ENCODE measurements at places on chromosomes 13 and 19. TPM values are rescaled to one million over a fixed set of nuclear protein-coding genes. Genes with fewer than 3 reads are reported as not detected.

DNA sequence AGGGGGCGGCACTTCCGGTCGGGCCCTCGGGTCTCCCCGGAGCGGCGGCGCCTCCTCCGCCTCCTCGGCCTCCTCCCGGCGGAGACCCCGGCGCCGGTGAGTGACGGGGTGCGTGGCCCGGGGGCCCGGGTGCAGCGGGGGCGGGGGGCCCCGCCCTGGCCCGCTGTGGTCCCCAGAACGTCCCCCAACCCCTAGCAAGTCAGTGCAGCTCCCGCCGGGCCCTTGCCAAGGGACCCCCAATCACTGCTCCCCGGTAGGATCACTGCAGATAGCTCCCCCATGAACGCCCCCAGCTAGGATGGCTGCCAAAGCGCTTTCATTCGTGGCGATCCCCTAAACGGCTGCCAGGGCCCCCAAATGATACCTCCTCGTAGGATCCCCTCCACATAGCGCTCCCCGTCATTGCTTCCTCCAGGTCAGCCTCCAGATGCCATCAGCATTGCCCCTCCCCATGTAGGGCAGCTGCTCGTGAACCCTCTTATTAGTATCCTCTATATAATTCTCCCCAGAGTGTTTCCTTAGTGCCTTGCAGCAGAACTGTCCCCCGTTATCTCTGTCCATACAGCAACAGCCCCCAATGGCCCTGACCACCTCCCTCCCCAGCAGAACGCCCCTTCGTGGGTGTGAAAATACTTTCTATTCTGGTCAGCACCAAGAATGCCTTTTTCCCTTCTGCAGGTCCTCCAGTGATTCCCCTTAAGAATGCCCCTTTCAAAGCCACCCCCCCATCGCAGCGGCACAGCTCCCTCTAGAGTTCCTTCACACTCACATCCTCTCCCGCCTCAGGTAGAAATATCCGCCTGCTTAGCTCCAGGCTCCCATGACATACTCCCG lies at the start of gene ZNF865:
Gene ZNF865 (plus strand): TSS at position 11 of the 834 bp plus-strand sequence. CDS start 7,972 bp downstream, outside the sequence.
- peak; percentile 58 for DNase-seq

DNA sequence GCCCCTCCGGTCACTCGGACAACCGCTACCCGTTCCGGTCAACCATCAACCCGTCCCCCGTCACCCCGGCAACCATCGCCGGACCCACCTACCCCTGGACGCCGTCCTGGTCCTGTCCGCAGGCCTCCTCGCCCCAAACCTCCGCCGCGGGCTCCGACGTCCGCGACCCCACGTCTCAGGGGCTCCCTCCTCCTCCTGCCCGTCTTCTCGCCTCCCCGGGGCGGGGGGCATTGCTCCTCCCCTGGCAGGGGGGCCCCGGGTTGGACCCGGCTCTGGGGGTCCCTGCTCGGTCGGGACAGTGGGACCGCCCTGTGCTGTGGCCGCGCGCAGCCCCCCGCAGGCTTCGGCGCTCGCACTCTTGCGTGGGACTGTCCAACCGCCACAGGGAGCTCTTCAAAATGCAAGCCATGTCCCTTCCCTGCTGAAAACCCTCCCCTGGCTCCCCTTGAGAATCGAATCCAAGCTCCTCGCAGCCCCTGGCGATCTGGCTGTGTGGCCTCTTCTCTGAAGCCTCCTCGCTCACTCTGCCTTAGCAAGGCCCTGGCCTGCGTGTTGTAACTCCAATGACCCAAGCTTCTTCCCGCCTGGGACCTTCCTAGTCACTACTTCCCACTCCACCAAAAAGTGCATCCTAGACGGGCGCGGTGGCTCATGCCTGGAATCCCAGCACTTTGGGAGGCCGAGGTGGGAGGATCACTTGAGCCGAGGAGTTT lies 8.4 kb downstream of the EPHX3 start:
- no peak for DNase-seq

DNA sequence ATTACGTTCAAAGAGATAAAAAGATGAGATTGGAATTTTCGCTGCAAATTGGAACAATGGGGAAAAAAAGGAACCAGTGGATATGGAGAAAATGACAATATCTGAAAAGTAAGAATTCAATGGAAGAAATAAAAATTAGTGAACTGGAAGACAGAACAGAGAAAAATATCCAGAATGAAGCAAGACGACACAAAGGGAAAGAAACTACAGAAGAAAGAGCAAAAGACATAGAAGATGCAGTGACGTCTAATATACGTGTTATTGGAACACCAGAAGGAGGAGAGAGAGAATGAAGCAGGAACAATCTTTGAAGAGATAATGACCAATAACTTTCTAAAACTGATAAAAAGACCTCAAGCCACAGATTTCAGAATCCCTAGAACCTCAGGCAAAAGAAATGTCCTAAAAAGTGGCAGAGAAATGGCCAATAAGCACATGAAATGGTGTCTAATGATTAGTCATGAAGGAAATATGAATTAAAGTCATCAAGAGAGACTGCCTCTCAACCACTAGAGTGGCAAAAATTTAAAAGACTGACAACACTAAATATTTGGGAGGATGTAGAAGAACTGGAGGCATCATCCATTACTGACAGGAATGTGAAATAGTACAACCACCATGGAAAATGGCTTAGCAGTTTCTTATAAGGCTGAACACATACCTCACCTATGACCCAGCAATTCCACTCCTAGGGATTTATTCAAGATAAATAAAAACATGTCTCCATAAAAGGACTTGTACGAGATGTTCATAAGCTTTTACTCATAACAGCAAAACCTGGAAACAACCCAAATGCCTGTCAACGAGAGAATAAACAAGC lies 56.5 kb downstream of the GADD45B start:
- DNase-seq: no peak

The KIR2DL1 gene
- not detected for total RNA-seq

DNA sequence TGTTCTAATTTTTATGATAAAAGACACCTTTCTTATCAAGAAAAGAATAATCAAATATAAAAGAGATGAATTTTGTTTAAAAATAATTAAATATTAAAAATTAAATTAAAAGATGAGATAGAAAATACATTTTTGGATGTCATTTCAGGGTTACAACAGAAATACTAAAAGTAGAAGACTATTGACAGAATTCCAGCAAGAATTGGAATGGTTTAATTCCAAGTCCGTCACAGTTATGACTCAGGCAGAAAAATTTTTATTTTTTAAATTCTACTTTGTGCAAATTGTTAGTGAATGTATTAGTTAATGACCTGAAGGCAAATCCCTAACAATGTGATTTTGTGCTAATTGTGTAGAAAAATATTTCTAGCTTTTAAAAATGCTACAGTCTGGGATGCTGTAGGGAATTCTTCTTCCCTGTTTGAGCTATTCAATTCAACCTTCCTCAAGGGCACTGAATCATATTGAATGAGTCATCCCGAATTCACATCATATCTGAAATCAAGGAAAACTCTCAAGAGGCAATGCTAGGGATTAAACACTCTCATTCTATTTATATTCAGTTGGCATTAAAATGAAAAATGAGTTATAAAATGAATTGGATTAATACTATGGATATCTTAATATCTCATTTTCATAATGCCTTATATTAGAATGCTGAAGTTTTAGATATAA lies 633.5 kb upstream of the ATXN8OS start:
- DNase-seq: no peak

The LRP3 gene
- total RNA-seq: 6.7 TPM

The ZNF708 gene
- total RNA-seq: 7.3 TPM

DNA sequence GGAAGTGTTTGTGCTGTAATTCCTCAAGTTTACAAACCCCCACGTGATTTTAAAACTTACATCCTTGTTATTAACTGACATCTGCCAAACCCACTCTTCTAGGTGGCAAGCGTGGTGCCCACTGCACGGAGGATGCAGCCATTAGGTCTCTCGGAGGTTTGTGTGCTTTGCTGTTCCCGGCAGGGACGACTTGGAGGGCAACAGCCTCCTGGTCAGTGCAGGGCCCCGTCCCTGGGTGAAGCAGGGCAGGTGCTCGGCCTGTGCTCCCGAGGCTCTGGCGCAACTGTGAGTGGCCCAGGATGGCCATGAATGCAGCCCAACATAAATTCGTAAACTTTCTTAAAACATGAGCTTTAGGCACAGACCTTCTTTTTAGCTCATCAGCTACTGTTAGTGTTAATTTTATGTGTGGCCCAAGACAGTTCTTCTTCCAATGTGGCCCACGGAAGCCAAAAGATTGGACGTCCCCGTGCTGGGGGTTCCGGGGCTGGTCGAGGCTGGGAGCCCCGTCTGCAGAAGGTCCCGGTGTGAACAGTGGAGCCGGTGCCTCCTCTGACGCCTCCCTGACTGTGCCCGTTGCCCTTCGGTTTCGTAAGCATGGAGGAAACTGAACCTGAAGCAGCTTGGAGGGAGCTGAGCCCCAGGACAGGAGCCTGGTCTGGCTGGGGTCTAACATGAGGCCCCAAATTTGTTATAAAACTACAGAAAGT lies 11.9 kb downstream of the GAS6 start:
- no peak for DNase-seq

DNA sequence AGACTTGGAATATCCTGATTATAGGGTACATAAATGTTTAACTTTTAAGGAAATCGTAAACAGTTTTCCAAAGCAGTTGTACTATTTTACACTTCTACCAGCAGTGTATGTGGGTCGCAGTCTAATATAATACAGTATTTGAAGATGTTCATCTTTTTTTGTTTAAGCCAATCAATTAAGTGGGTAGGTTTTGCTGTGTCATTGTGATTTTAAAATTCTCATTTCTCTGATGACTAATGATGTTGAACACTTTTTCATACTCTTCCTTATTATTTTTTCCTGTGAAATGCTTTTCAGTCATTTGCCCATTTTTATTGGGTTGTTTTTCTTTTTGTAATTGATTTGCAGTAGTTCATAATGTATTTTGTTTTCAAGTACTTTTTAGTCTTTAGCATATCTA lies 2689.7 kb downstream of the PCDH9 start:
- no peak for DNase-seq

- DNase-seq: no peak
These were observed 9.7 kb upstream of the ZNF709 start for GRCh38 chr19:12494260-12494860.

DNA sequence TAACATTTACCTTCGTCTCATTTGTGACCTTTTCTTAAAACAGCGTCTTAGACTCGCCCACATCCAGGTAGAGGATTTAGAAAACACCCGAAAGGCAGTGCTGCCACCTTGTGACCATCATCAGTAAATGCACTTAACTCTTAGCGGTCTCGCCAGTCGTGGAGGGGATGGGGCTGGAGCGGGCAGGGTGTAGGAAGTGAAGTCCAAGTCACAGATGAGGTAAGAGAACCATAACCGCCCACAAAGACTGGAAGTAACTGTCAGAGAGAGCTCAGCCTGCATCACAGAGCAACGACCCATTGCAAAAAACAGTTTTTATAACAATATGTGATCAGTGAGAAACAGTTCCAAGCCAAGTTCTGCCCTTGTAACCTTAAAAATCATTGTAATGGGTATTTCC lies 10.7 kb upstream of the CEACAM3 start:
- peak; percentile 91 for DNase-seq

- DNase-seq: no peak
These were observed 1842.3 kb downstream of the PCDH9 start for GRCh38 chr13:65387743-65388347.

- peak; percentile 17 for DNase-seq
These were observed 177.3 kb upstream of the KL start for GRCh38 chr13:32838945-32839344.

The COG6 gene
- total RNA-seq: 12.1 TPM

The ZNF497 gene
- 4.8 TPM for total RNA-seq

DNA sequence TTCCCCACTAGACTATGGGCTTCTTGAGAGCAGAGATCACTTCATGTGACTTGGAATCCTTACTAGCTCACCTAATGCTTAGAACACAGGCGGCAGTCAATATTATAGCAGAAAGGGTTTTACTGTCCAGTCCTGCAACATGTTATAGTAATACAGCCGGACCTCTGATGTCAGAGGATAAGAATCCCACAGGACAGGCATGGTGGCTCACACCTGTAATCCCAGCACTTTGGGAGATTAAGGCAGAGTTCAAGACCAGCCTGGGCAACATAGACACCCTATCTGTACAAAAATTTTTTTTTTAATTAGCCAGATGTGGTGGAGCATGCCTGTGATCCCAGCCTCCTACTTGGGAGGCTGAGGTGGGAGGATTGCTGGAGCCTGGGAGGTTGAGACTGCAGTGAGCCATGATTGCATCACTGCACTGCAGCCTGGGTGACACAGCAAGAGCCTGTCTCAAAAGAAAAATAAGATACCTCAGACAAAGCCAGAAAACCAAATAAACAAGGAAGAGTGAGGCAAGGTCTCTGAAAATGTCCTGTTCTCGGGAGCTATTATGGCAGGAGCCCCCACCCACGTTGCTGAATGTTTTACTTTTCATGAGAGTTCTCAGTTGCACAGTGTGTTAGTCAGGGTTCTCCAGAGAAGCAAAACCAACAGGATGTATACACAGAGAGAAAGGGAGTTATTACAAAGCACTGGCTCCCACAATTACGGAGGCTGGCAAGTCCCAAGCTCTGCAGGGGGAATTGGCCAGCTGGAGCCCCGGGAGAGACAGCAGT lies 100.8 kb downstream of the UBL3 start:
- DNase-seq: no peak

The NLRP11 gene
- total RNA-seq: under 0.01 TPM

DNA sequence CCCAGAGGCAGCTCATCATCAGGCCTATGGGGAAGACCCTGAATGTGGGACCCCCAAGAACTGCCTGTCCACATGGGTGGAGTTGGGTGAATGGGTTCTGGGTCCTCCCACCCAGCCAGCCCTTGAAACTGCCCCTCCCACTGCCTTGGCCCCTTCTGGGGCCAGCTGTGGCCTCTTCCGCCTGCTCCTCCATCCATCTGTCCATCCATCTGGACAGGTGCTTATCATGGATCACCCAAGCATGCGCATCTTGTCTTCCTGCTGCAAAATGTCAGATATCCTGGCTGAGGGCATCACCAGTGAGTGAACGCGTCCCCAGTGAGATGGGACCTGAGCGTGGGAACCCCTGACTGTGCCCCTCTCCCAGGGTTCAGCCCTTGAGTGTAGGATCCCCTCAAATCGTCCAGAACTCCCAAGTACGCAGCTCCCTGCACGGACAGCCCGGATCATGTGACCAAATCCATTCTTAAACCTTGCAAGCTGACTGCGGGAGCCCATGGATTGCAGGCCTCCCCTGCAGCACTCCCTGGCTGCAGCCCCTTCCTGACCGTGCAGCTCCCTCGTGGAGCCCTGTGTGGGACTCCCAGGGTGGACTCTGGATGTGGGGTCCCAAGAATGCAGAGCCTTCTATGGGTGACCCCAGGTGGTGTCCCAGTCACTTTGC lies 2.0 kb downstream of the STXBP2 start:
- DNase-seq: no peak

GRCh38 chr13:23350009-23350408 lies 83.5 kb downstream of the SACS start:
- DNase-seq: no peak

DNA sequence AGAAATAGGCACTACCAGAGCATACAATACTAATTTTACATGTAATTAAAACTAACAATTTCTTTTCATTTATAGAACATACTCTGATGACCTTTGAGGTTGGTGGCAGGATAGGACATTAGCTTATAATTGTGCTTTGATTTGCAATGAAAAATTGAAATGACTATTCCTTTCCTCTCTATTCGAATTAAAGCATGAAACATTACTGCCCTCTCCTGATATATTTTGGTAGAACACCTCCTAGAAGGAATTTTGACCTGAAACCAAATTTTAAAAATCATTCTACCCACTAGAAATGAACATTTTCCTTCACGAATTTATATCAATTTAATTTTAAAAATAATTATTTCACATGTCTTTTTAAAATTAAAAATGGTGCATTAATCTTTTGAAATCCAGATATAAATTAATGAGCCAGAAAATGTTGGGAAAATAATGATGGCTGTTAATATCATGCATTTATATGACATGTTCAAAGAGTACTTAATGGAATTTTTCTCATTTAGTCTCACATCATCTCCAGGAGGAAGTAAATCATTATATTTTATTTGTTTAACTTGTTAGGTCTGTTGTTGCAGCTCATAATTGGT lies 556.3 kb upstream of the ARGLU1 start:
- no peak for DNase-seq

GRCh38 chr13:76762721-76763120 lies 123.5 kb downstream of the KCTD12 start:
- no peak for DNase-seq

The ZNF549 gene
- total RNA-seq: 5.4 TPM
